ENCODE measurements at places on chromosomes 7 and 10.

- peak; percentile 2 for DNase-seq
Observed at GRCh38 chr10:86652361-86653202, 1.8 kb upstream of the OPN4 start.

DNA sequence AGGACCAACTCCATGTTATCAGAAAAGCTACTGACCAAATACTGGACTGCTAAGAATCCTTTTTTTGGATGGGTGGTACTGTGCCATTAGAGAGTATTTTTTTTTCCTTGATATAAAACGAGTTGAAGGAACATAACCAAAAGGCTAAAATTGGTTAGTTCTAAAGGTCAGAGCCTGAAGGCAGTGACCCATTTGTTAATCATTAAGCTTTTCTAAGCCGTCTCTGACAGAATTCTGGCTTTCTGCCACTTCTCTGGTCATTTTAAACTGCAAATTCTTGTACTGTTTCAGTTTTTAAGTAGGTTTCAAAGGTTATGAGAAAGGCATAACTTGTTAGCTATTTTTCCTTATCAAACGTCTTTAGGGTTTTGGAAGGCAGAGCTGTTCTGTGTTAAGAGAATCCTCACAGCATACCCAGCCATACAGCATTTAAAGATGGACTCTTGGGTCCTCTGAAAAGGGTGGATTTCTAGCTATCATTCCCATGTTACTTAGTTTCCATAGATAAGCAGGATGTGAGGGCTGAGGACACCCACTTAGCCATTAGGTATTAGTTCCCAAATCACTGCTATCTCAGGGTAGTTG is 196.8 kb downstream of the RNLS start:
- no peak for DNase-seq

DNA sequence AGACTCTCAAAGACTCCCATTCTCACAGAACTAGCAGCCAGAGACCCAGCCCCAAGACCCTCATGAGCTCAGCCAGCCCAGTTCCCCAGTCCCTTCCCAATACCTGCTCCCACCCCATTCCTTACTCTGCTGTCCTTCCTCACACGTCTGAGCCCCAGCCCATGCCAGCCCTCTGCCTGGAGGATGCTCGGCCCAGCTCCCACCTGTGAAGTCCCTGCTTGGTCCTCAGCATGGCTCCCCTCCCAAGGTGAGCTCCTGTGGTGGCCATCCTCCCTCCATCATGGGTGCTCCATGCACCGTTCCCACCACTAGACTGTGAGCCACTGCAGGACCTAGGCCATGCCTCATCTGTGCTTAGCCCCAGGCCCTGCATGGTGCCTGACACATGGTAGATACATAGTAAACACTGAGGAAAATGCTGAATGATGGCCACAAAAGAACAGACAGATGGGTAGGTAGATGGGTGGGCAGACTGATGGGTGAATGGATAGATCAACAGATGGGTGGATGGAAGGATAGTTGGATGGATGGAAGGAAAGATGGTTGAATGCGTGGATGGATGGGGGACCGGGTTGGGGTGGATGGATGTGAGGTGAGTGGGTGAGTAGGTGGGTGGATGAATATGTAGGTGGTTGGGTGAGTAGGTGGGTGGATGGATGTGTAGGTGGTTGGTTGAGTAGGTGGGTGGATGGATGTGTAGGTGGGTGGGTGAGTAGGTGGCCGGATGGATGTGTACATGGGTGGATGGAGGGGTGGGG is 138.9 kb downstream of the GRID1 start:
- DNase-seq: no peak

DNA sequence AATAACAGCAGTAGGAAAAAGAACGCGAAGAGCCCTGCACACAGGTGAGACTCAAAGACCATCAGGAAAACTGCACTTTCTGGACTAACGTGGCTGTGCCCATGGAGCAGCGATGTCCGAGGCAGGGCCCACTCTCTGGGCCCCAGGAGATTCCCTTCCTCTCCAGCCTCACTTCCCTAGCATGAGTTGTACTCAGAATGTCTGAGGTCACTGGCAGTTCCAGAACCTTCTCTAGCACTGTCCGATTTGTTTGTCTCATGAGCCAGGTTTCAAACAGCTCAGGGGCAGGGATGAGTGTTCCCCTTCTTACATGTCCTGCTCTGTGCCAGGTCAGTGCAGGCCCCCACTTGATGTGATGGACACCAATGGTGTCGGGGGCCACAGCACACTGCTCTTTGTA is 484.2 kb downstream of the PTPRN2 start:
- DNase-seq: no peak

- no peak for DNase-seq
Observed at GRCh38 chr10:113754768-113755167, 3.3 kb downstream of the PLEKHS1 start.

GRCh38 chr7:4102231-4102841 is 579.8 kb upstream of the FOXK1 start:
- no peak for DNase-seq

DNA sequence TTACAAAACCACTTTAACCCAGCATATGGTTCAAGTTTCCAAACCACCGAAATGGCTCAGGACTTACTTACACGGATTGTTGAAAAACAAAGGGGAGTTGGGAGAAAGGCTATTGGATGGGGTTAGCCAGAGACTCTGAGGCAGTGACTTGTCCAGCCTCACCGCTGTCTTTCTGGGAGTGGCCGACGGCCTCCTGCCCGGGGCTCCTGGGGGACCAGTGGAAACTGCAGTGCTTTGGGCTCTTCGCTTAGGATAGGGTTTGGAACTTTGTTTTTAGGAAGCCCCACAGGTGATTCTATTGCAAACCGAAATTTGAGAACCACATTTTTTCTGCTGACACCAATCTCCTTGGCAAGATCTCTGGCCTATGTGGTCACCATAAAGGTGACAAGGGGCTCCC is 38.1 kb upstream of the R3HCC1L start:
- DNase-seq: no peak

DNA sequence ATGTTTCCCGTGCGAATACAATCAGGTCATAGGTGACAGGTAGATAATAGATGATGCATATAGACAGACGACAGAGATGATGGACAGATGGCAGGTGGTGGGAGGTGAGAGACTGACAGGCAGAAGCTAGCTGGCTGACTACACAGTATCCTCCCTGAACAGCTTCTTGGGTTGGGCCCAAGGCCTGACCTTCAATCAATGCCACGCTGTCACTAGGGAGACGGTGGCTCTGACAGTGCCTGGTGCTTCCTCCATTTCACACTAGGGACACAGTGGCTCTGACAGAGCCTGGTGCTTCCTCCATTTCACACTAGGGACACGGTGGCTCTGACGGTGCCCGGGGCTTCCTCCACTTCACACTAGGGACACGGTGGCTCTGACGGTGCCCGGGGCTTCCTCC is 200.1 kb downstream of the DIP2C start:
- no peak for DNase-seq

DNA sequence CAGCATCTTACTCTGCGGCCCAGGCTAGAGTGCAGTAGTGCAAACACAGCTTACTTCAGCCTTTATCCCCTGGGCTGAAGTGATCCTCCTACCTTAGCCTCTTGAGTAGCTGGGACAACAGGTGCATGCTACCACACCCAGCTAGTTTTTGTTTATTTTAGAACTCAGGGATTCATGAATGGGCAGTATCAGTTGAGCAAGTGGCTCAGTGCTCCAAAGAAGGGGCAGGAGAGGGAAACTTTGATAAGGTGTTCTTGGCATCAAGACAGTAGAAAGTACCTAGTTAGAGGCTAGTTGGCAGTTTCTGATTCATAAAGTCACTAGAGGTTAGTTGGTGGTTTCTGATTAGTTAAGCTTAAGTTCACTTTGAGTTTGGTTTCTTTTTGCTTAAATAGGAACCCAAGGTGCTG is 18.4 kb downstream of the TRIM24 start:
- no peak for DNase-seq

DNA sequence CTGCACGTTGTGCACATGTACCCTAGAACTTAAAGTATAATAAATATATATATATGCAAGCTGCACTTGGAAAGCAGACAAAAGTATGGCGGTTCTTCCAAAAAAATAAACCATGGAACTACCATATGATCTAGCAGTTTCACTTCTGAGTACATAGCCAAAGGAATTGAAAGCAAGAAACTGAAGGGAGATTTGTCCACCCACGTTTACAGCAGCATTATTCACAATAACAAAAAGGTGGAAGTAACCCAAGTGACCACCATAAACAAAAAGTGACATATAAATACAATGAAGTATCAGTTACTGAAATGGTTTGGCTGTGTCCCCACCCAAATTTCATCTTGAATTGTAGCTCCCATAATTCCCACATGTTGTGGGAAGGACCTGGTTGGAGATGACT is 525.3 kb upstream of the CELF2 start:
- DNase-seq: no peak

GRCh38 chr10:5811387-5811821 is 1.8 kb downstream of the GDI2 start:
- DNase-seq: no peak

- DNase-seq: no peak
Observed at GRCh38 chr7:127239814-127240213, 12.9 kb downstream of the GRM8 start.

DNA sequence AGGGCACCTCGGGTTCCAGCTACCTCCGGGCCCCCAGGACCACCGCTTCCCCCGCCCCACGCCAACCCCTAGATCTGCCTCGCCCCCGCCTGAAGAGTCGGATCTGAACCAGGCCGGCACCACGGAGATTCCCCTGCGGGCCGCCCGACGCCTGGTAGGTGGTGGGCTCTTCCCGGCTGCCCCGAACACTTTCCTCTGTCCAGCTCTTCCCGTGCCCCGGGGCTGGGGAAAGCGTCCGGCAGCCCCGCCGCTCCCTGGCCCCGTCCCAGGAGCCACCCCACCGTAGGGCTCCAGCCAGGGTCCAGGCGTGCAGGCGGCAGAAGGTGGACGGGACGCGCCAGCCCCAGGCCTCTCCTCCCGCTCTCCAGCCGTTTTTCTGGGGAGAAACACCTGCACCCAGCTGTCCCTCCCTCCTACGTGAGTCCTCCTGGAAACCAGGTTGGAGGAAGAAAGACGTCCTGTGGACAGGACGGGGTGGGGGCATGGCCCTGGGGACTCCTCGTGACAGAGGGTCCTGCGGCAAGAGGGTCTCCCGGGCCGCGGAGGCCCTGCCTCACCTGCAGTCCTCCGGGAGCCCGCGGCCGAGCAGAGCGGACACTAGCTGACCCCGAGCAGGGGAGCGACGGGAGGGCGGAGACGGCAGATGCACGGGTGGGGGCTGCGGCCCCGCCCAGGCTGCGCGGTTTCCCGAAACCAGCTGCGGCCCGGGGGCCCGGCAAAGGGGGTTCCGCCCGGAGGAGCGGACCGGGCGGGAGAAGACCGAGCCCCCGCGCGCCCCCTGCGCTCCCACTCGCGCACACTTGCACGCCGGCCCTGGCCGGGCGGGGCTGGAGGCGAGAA is at the start of gene TMEM176B:
Gene TMEM176B (minus strand): TSS at position 624 of the 840 bp plus-strand sequence. CDS start 3,795 bp downstream, outside the sequence.
- no peak for DNase-seq

GRCh38 chr10:90321132-90321816 is 536.6 kb downstream of the HTR7 start:
- DNase-seq: no peak

DNA sequence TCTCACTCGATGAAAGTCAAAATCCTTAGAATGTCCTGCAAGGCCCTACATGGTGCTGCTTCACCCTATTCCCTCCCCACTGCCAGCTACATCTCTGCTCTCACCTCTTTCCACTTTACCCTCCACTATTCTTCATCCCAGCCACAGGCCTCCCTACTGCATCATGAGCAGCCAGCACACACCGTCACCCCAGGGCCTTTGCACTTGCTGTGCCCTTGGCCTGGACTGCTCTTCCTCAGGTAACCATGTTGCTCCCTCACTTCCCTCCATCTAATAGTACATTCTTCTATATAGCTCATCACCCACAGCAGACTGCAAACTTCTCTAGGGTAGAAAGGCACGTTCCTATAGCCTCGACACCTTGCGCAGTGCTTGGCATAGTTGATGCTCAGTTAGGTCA is 167.7 kb downstream of the SH3PXD2A start:
- no peak for DNase-seq

GRCh38 chr10:2700626-2701305 is 366.6 kb upstream of the PFKP start:
- DNase-seq: no peak

DNA sequence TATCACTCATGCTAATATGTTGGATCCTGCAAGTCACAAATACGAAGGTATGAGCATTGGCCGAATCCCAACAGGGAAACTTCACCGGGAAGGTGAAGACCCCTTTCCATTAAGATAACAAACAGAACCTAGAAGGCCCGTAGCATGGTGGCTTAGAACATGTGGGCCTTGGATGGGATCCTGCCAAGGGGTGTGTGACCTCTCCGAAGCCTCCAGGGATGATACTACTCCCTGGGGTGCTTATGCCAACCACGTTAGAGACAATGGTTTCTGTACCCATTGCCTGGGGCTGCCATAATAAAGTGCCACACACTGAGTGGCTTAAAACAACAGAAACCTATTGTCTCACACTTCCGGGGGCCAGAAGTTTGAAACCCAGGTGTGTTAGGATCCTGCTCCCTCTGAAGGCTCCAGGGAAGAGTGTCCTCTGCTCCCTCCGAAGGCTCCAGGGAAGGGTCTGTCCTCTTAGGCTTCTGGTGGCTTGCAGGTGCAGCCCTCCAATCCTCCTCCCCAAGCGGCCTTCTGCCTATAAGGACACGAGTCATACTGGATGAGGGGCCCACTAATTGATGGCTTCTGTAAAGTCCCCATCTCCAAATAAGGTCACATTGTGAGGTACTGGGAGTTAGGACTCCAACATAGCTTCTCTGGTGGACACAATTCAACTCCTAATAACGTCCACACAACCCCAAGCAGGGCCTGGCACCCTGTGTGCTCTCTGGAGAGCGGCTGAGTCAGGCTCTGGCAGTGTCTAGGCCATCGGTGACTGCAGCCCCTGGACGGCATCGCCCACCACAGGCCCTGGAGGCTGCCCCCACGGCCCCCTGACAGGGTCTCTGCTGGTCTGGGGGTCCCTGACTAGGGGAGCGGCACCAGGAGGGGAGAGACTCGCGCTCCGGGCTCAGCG is 992 bp upstream of the MGMT start:
- DNase-seq: no peak

DNA sequence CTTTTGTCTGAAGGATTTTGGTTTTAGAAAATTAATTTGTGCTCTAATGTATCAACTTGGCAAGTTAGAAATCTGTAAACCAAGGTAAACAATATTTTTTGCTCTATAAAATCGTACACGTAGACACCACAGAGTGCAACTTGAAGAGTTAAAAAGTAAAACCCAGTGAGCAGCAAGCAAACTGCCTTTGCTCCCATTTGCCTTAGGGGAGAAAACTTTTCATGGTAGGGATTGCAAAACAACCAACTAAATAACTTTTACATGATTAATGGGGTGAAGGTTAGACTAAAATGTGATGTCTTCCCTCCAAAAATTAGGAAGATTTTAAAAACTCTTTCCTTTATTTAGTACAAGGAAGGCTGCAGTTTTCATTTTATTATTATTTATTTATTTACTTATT is 224.2 kb upstream of the LYZL1 start:
- DNase-seq: no peak

- DNase-seq: no peak
Observed at GRCh38 chr10:78504181-78504580, 470.5 kb downstream of the RPS24 start.

DNA sequence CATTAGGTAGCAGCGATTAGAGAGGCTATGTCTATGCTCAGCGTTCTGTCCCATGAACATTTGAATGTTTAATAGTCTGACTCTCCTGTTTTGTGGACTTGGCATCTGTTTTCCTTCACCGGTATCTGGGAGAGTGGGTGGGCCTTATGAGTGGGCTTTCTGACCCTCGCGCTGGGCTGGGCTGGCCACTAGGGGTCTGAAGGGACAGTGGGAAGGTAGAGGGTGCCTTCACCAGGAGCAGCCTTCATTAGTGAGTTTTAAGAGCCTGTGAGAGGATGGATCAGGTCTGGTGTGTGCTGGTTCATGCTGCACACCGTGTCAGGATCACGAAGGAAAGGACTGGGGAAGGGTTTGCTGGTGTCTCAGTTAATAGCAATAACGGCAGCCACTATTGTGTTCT is 33.4 kb downstream of the DCLRE1A start:
- no peak for DNase-seq
